ENCODE measurements at places on chromosomes 12 and 14.

GRCh38 chr12:57529831-57530230 is 7.2 kb downstream of the MBD6 start:
- DNase-seq = no peak

DNA sequence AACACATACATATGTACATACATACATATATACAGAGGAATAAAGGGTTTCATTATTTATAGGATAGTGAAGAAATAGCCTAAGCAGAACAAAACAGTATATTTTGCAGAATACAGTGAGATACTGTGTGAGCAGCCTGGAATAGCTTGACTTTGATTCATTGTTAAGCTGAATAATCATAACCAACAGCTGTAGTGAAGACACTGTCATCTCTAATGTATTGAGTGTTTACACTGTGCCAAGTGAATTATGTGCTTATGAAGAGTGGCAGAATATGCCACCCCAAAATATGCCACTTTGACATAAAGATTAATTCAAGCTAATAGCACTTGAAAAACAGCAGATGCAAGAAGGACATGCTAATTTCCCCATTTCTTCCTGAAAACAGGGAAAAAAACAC is 48.2 kb upstream of the LRFN5 start:
- DNase-seq = no peak

- DNase-seq = peak; percentile 50
Observed at GRCh38 chr12:44507461-44507860, 368.7 kb downstream of the NELL2 start.

- DNase-seq = no peak
Observed at GRCh38 chr12:29073631-29074239, 75.3 kb upstream of the FAR2 start.

GRCh38 chr12:76766161-76766560 is 2.2 kb downstream of the ZDHHC17 start:
- DNase-seq = no peak

GRCh38 chr12:3020399-3020798 is 56.8 kb upstream of the TSPAN9 start:
- DNase-seq = no peak

DNA sequence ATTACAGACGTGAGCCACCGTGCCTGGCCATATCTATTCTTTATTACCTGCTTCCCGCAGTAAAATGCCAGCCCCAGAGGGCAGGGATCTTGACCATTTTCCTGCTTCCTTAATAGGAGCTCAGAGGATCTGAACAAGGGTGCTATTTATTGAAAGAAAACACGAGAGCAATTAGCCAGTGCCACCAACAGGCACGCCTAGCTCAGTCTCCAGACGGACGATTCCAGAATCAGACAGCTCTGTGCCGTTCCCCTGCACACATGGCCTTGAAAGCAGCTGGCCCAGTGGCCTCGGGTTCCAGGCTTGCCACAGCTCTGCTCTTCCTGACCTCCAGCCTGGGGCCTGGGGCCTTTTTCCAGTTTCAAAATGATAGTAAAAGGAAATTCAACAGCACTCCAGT is 135.2 kb upstream of the RFLNA start:
- peak; percentile 57 for DNase-seq

DNA sequence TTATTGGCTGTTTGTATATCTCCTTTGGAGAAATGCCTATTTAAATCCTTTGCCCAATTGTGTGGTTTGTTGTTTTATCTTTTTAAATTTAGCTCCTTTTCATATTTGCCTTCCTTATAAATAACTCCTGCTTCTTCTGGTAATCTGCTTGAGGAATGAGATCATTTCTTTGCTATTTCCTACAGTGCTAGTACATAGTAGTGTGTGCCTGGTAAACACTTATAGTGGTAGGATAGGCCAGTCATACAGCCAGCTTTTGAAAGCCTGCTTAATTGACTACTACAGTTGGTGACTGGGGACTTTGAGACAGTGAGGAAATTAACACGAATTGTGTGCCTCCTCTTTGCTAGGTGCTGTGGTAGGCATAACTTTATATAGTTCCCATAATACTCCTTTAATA is 68.7 kb downstream of the BORCS5 start:
- DNase-seq = no peak

DNA sequence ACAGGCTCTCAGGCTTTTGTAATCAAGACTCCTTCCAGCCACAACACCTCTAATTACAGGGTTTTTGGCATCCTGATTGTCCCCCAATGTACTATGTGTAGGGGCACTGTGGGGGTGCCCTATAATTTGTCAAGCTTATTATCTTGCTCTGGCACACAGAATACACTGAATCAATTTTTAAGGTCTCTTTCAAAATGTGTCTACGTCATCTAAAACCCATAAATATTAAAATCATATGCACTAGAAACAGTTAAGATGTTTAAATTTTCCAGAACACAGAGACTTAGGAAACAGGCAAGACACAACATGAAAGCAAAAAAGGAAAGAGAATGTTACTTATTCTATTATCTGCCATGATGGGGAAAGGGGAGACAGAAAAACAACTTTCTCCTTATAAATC is 665.7 kb downstream of the NRXN3 start:
- DNase-seq = no peak

DNA sequence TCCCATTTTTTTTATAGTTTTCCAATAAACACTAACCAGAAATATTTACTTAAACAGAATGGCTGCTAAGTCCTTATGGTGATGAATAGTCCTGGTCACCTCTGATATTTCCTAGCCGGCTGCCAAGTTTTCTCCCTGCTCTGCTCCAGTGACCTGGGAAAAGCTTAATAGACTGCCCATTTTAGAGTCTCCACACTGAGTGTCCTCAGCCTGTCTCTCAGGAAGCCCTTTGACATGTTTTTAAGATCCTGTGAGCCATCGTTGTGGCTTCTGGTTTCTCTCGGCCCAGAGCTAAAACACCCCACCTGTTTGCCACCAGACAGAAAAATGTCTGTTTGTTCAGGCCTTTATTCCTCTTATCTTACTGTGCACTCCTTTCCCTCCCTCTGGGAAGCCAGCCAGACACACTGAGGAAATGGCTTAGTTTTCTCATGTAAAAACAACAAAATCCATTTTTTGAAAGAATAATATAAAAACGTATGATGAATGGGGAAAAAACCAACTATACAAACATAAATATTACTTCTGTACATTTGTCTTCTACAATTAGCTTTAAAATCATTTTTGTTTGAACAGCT is 25.4 kb upstream of the ALDH2 start:
- no peak for DNase-seq

DNA sequence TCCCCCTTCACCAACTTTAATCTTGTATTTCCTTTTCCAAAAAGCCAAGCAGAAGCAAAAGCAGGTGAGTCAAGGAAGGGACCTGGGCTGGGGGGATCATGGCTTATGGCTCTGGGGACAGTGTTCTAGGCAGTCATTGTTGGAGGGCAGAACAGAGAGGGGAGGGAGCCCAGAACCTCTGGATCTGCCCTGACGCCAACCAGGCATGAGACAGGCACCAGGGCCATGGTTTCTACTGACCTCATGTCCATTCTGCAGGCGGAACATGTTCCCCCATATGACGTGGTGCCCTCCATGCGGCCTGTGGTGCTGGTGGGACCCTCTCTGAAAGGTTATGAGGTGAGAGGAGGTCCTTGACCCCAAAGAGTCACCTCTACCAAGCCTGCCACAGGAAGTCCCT is 6.6 kb downstream of the CACNB3 start:
- no peak for DNase-seq

GRCh38 chr14:81565441-81566290 is 32.0 kb upstream of the SEL1L start:
- peak; percentile 60 for DNase-seq

- no peak for DNase-seq
Observed at GRCh38 chr12:45186762-45187161, 29.1 kb upstream of the ANO6 start.

DNA sequence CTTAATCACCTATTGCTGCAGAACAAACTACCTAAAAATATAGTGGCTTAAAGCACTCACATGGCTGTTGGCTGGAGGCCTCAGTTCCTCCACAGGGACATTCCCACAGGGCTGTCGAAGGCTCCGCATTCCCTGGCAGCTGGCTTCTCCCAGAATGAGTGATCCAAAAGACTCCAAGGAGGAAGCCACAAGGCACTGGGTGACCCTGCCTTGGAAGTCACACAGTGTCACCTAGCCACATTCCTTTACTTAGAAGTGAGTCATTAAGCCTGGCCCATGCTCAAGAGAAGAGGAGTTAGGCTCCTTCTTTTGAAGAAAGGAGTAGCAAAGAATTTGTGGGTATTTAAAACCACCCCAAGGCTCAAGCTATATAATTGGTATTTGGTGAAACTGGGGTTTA is 63.9 kb upstream of the MAP1LC3B2 start:
- DNase-seq = no peak

DNA sequence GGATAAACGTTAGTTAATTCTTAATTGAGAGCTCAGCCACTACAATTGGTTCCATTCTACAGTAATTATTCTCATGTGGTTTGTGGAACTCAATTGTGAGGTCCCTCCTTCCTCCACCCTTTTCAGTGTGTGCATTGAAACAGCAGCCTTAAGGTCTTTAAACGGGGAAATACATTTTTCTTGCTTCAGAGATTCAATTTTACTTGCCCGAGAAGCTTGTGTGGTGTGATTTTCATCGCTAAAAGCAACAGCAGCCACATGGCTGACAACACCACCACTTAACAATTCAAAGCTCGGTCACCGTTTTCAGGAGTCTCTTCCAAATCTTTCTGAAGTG is 733 bp upstream of the PPFIBP1 start:
- DNase-seq = peak; percentile 25

- peak; percentile 68 for DNase-seq
Observed at GRCh38 chr12:49428793-49429192, 61.5 kb downstream of the SPATS2 start.

- DNase-seq = no peak
Observed at GRCh38 chr12:6953442-6954315, 2.5 kb downstream of the PTPN6 start.

- no peak for DNase-seq
Observed at GRCh38 chr12:13812168-13812567, 169.2 kb downstream of the GRIN2B start.

DNA sequence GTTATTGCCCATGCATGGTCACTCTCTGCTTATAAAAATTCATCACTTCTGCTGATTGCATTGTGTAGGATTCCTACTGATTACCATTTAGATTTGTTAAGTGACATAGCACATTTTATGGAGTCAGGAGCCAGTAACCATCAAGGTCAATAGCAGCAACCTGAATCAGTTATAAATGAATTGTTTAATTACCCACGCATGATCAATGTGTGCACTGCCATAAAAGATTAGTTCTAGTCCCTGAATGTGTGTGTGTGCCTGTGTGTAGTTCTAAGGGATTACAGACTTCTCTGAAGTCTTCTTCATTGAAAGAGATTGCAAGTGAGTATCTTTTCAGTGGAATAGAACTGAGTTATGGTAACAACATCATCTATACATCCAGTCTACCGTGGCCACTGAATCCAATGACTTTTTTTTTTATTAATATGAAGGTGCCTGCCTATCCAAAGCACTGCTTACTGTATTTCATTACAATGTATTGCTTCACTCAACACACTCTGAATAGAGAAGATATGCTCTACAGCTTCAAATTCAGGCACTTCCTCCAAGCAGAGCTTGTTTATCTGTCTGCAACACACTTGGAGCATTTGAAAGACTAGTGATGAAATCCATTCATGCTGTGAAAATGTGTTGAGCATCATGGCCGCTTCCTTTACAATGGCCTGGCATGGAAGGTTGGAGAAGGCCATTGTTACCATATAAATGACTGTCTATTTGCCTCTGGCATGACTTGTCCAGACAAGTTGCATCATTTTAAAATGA is 381.7 kb downstream of the DIO2 start:
- no peak for DNase-seq

GRCh38 chr12:132478845-132479244 is 11.1 kb upstream of the FBRSL1 start:
- DNase-seq = no peak

DNA sequence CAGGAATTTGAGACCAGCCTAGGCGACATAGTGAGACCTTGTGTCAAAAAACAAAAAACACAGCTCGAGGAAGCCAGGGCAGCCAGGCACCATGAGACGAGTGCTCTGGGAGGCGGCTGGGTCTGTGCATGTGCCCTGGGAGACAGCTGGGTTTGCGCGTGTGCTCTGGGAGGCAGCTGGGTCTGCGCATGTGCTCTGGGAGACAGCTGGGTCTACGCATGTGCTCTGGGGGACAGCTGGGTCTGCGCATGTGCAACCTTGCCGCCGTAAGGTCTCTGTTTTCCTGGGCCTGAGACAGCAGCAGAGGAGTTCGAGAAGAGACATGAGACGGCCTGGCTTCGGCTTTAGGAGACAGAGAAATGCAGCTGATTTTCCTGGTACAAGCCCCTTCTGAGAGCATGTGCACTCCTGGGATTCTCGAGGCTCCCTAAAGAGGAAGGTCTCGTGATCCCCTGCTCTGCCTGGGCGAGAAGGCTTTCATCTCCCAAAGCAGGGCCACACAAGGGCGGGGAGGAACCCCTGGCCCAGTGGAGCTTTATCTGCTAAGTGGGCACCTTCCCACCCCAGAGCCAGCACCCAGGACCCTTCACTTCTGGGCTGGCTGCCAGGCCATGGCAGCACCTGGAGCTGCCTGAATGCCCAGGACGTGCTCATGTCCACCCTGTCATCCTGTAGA is 3.5 kb upstream of the BDKRB1 start:
- no peak for DNase-seq

DNA sequence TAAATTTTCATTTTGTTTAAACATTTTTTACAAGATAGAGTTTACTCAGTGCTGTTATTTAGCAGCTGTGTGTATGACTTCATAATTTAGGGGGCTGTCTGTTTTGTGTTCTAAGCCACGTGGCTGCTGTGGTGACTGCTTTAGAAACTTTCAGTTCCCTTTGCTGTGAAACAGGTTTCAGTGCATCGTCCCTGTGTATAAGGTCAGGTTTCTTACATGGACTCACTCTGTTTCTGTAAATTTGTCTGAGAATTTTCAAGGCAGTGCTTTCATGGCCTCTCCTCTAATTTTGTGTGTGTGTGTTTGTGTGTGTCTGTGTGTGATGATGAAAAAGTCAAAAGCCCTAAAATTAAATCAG is 32.4 kb downstream of the BICD1 start:
- no peak for DNase-seq

GRCh38 chr14:102630405-102630804 is 38.0 kb downstream of the RCOR1 start:
- DNase-seq = no peak

- peak; percentile 50 for DNase-seq
Observed at GRCh38 chr12:92143686-92144630, 1.7 kb downstream of the BTG1 start.
